ENCODE measurements at places on chromosomes 12 and 14.

DNA sequence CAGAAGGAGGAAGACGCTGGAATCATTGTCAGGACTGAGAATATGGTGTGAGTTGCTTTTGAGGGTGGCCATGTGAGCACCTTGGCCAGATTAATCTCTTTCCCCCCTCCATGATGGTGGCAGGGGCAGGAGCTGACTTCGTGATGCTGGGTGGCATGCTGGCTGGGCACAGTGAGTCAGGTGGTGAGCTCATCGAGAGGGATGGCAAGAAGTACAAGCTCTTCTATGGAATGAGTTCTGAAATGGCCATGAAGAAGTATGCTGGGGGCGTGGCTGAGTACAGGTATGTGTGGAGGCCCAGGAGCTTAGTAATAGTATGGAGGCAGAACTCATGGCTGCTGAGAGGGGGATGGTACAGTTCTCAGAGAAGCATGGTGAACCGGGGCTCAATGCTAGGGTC lies 4.3 kb downstream of the TINF2 start:
- DNase-seq, result no peak

- DNase-seq, result no peak
These were observed at the start of gene PTMS for GRCh38 chr12:6765634-6766581. Gene PTMS (plus strand): TSS chr12:6766363. CDS start chr12:6766706, 343 bp downstream.

GRCh38 chr14:74476607-74477006 lies 16.5 kb downstream of the NPC2 start:
- no peak for DNase-seq

DNA sequence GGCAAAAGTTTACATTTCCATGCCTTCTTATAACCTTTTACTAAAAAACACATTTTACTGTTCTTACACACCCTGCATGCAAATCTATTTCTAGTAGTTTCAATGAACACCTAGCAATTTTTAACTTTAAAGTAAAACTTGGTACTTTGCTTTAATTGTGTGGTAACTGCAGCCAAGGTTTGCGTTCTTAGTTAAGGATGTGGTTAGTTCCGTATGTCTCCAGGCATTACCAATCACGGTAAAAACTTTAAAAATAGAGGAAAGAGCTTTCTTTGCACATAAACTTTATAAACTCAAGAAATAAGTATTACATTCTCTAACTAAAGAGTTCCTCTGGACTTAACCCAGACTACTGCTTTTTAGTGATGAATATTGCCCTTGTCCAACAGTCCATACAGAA lies 795.2 kb downstream of the SLC16A7 start:
- DNase-seq, result no peak

DNA sequence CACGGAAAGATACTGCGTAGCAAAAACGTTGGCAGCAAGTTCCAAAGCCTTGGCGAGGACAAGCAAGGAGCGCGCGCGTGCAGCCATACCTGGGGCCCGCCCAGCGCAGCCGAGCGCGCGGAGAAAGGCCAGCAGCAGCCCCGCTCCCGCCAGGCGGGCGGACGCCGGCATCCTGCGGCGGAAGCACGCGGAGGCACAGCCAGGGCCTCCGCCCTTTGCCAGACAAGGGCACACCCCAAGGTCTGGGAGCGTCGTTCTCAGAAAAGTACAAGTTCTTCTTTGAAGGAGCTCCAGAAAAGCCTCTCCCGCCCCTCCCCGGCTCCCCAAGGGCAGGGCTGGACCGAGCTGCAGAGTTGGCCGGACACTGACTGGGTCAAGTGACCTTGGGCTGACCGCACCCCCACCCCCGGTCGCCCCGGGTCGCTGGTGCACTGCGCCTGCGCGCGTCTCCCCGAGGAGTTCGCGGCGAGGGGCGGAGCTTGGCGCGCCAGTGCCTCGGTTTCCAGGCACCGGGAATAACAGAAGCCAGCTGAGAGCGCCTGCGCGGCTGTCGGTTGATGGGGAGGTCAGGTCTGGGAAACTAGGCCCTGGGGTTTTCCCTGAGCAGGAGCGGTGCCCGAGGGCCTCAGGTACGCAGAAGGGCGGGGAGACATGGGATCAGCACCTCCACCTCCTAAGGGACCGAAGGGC lies at the start of gene ZC2HC1C:
Gene ZC2HC1C (plus strand): TSS at position 521 of the 690 bp plus-strand sequence. CDS start 933 bp downstream, outside the sequence.
- peak; percentile 65 for DNase-seq

GRCh38 chr12:20604408-20605067 lies 90.6 kb upstream of the SLCO1C1 start:
- DNase-seq, result no peak

DNA sequence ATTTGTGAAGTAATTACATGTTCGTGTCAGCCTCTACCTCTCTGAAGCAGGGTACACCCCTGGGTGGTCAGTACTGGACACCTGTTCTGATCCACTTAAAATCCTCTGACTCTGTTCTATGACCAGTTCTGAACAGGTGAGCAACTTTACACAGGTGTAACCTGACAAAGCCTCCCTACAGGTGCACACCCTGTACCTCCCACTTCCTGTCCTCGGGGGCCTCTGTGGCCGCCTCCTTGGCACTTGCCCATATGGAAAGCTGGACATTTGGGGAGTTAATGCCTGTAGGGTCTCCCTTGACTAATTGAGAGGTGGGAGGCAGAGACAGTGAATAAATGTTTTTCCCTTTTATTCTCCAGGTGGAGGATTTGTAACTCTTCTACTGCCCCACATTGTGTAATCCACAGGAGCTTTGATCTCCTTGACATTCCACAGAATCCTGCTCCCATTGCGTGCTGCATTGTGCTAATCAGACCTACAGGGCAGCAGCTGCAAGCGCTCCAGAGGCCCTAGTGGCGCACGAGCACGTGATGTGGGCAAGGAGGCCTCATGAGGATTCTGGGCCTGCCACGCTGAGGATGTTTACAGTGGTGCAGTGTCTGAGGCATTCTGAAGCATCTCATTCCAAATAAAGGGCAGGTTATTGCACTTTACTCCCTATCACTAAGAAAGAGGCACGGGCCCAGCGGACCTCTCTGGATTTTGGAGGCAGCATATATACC lies 45.8 kb upstream of the BATF start:
- no peak for DNase-seq

DNA sequence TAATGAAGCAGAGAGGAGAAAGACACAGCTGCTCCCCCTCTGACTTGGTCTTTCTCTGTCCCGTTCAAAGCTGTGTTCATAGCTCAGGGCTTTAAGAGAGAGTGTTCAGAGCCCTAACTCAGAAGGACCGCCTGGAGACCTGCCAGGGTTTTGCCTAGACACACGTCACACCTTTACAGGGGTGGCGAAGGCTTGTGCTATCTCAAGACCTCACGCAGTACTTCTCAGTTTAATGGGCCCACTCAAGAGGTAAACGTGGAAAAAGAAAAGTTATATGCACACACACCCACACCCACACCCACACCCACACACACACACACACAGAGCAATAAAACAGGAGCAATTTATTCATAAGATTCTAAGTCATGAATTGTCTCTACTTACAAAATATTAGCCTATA lies 374.3 kb downstream of the C12orf75 start:
- DNase-seq, result no peak

DNA sequence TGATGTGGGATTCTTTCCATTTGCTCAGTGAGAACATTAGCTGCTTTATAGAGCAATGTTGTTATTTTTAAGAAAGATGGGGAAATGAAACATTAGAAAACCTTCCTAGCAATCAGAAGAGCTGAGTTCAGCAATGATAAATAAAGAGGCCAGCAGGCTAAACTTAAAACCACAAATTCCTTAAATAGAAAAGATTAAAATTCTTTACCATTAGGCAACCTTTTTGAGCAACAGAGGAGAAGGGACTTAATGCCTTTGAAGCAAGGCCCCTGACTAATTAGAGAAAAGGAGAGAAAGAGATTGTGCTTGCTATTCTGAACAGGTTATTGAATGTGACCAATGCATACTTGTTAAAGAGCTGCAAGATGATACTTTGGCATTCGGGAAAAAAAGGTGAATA lies 160.8 kb upstream of the LMO3 start:
- DNase-seq, result no peak

DNA sequence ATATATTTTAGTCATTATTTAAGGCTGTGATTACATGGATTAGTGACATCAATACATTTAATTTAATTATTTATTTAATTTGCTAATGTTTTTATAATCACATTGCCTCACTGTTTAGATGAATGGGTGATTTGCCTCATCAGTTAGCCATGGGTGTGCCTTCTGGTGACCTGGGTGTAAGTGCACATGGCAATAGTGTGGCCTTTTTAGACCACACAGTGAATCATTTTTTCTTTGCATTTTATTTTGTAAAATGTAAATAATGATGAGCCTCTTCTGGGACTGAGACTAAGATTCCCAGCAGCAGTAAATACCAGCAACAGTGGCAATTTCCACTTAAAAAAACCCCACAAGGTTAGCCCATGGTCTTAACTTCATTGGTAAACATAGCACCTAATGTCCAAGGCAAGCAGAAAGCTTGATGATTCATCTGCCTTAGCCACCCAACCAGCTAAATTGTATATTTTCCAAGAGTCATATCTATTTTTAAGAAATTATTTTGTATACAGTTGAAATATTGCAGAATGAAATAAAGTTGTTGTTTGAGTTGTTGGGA lies 235.9 kb upstream of the NOVA1 start:
- DNase-seq, result no peak

GRCh38 chr12:31316891-31317290 lies 9.1 kb downstream of the SINHCAF start:
- DNase-seq, result no peak

DNA sequence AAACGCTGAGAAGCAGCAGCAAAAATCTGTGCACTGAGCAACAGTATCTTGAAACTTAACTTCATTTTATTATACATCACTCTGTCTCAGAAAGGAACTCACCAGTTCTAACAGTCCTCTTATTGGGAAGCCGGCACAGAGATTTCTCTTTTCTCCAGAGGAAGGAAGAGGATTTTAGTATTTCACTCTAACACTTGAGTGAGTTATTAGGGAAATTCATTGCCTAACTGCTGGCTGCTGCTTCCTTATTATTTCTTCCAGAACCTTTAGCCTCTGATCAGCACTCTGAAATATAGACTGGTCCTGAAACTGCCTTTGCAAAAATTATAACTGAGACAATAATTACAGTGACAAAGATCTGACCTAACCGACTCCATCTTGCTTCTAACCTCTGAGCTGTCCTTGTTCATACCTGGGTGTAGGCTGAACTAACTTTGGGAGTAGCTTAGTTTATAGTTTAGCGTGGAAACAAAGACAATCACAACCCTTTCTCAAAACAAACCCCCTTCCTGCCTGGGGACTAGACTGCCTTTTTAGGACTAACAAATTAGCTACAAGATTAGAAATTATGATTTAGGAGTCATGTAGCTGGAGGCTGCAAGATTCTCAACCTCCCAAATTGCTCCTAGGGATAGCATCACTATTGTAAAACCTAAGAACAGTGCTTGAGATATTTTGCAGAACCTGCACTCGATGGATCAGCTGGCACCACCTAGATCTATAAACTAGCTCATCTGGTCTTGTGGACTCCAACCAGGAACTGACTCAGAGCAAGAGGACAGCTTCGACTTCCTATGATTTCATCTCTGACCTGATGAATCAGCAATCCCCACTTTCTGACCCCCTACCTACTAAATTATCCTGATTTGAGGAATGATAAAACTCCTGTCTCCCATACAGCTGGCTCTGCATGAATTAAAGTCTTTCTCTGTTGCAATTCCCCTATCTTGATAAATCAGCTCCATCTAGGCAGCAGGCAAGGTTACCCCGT lies 117.5 kb downstream of the DYRK2 start:
- no peak for DNase-seq

GRCh38 chr12:47080725-47081502 lies 1.2 kb upstream of the AMIGO2 start:
- DNase-seq, result no peak

- DNase-seq, result peak; percentile 79
These were observed 815 bp downstream of the C1RL start for GRCh38 chr12:7108003-7108795.

GRCh38 chr14:47269756-47270492 lies 405.5 kb downstream of the MDGA2 start:
- no peak for DNase-seq

GRCh38 chr14:93078870-93079269 lies 36.9 kb downstream of the ITPK1 start:
- DNase-seq, result no peak

GRCh38 chr14:85947461-85948139 lies 417.7 kb downstream of the FLRT2 start:
- DNase-seq, result no peak

- no peak for DNase-seq
These were observed 39.4 kb downstream of the HNRNPC start for GRCh38 chr14:21229821-21230220.

DNA sequence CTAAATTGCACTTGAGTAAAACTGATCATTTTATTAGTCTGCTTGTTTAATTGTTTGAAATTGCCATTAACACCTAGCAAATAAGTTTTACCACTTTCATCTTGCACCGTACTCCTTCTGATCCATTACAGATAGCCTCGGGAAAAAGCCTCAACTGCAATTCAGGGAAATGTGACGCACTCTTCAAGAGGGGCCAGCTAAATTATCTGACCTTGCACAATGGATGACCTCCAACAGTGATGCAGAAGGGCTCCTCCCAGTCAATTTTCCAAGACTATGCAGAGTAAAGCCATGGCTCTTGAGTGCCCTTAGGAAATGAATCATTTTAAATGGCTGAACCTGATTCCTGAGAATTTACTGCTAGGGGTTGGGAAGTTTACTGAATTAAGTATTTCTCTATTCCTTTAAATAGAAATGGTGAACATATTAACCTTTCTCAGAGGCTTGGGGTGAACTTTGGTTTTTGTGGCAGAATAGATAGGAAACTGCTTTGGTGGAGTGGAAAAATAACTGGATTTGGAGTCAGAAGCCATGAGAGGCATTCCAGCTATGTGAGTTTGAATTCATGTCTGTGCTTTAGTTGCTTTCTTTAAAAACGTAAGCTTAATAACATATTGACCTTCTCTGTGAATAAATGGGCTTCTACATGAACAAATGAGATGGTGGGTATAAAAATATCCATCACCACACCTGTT lies 64.8 kb upstream of the OVCH1 start:
- no peak for DNase-seq

DNA sequence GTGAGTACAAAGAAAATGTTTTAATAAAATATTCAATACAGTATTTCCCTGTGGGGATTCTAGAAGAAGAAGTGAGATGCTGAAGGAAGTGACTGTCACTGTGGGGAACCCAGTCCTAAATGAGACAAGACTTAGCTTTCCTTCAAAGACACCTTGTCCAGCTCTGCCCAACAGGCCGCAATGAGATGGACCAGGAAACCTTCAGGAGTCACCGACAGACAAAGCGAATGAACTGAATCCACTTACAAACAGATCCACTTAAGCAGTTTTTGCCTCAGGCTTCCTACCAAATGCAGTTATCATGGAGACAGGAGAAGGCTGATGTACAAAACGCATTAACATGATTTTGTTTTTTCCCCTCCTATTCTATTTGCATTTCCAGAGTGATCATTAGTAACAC lies 9.6 kb downstream of the KCNJ8 start:
- no peak for DNase-seq

All from GM12891 (cell line).